WTC11 (cell line): ENCODE measurements at places on chromosomes 1 and 21.
A peak's percentile ranks its signal among the peaks of the same experiment; 100 is the strongest.

DNA sequence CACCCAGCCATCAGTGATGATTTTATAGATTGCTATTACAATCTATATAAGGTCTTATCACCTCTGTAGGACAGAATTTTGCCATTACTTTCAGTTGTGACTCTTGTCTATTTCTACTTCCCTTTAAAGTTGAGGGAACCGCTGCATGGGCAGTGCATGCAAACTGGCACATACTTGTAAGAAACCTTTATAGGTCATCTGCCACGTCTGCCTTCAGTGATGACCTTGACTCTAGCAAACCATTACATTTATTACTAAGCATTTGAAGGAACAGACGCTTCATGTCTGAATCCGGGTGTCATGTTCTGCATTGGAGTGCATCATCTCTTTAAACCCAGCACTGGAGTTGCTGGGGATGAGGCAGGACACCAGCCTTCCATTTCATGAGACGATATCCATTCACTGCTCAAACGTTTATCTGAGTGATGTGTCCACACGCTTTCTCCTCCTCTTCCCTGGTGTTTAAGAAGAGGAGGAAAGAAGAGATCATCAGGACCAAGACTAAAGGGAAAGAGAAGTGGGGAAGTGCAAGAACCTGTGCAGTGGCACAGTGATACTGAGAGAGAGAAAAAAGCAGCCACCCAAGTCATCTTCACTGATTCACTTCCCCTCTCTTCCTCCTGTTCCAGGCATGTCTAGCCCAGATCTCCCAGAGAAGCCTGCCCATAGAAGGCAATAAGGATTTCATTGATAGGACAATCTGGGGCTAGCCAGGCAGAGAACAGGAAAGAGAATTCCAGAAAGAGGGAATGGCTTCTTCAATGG, 14.1 kb downstream of the CCSAP start:
- DNase-seq, result no peak

GRCh38 chr21:14712121-14712715, 166.1 kb upstream of the SAMSN1 start:
- DNase-seq, result no peak

GRCh38 chr1:205499789-205500188, 4.7 kb upstream of the CDK18 start:
- no peak for DNase-seq

DNA sequence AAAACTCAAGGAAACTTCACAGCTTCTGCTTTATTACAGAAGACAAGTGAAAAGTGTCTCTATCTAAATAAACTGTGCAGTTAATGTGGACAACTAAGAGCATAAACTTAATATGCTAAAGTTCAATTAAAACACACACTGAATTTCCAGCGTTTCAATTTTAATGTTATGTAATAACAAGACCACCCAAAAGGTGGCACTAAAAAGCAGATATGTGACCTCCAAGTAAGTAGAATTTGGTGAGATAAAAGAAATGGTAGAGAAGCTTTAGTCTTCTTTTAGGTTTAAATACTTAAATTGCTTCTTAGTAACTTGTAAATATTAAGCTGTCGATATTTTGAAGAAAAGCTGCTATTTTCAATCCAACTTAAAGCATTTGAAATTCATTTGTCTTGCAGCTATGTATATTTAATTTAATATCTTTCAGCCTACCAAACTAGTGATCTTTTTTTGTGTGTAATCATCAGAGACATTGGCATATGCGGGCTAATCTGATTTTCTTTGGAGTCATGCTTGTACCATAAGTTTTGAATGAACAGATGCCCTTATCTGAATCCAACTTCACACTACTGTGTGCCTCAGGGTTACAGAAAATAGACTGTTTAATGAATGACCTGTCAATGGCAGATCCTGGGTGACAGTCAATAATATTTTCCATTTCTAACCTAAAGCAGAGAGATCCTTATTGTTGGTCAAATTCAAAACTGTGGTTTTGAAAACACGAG, 36.5 kb upstream of the ADAMTS1 start:
- no peak for DNase-seq

DNA sequence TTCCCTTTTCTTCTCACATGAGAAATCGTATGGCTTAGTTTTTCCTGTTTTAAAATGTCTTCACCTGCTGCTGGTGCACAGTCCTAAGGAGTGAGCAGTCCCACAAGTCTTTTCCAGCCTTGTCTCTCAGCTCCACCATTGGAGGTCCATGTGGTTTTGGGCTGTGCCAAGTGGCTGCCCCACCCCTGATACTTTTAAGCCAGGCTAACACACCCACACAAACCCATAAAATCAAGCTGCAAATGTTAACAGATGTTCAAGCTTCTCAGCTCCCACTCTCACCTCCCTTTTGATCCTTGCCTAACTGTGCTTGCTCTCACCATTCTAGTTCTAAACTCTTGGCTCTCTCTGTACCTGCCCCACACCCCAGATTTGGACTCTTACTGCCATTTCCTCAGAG, 74.5 kb upstream of the COL24A1 start:
- DNase-seq, result no peak

DNA sequence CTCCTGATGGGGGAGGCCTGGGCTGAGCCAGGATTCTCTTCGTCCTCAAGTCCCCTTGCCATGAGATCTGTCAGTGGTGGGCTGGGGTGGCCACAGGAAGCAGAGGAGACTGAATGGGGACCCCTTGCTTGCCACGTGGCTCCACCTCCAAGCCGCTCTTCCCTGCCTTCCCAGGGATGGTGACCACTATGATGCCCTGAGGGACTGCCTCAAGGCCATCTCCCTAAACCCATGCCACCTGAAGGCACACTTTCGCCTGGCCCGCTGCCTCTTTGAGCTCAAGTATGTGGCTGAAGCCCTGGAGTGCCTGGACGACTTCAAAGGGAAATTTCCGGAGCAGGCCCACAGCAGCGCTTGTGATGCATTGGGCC, 20.9 kb upstream of the TMEM222 start:
- no peak for DNase-seq

- DNase-seq, result no peak
Observed at GRCh38 chr1:29406814-29407213, 170.5 kb downstream of the PTPRU start.

GRCh38 chr1:3065797-3066196, 3.2 kb upstream of the PRDM16 start:
- DNase-seq, result no peak

- DNase-seq, result no peak
Observed at GRCh38 chr1:240706150-240706935, 94.4 kb upstream of the GREM2 start.

DNA sequence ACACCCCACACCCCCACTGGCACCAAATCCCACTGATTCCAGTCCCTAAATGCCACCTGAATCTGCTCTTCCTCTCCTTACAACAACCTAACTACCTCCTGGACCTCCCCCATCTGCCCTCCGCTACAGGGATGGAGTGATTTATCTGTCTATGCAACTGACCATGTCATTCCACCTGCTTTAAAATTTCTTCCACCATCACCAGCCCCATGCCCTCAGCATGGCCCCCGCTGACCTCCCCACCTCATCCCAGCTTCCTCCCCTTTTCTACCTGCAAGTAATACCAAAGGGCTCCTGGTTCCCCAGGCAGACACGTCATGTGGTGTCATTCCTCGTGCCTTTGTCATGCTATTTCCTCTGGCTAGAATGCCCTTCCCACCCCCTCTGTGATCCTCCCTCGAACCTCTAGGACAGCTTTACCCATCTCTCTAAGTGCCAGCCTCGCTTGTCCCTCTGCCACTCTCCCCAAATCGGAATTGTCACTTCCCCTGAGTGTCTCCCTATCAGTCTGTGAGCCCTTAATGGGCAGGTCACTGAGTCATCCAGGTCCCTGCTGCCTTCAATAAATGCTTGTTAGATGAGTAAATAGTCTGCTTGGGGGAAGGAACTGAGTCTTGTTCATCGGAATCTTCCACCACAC, 3.7 kb downstream of the GJB4 start:
- no peak for DNase-seq

GRCh38 chr1:17688217-17688810, 66.8 kb upstream of the ACTL8 start:
- no peak for DNase-seq

GRCh38 chr1:107436552-107437241, 295.9 kb downstream of the NTNG1 start:
- DNase-seq, result no peak

GRCh38 chr1:27872059-27872801, at the start of gene THEMIS2:
Gene THEMIS2 (plus strand): TSS chr1:27872544. CDS start chr1:27872572, 28 bp downstream.
- peak; percentile 84 for DNase-seq

- DNase-seq, result no peak
Observed at GRCh38 chr21:38758501-38759214, 47.1 kb upstream of the ETS2 start.

- DNase-seq, result no peak
Observed at GRCh38 chr1:53016705-53017104, 45.3 kb upstream of the PODN start.

GRCh38 chr1:221099747-221100595, 220.7 kb downstream of the HLX start:
- DNase-seq, result no peak

GRCh38 chr1:213020016-213020415, 4.3 kb upstream of the ANGEL2 start:
- no peak for DNase-seq

DNA sequence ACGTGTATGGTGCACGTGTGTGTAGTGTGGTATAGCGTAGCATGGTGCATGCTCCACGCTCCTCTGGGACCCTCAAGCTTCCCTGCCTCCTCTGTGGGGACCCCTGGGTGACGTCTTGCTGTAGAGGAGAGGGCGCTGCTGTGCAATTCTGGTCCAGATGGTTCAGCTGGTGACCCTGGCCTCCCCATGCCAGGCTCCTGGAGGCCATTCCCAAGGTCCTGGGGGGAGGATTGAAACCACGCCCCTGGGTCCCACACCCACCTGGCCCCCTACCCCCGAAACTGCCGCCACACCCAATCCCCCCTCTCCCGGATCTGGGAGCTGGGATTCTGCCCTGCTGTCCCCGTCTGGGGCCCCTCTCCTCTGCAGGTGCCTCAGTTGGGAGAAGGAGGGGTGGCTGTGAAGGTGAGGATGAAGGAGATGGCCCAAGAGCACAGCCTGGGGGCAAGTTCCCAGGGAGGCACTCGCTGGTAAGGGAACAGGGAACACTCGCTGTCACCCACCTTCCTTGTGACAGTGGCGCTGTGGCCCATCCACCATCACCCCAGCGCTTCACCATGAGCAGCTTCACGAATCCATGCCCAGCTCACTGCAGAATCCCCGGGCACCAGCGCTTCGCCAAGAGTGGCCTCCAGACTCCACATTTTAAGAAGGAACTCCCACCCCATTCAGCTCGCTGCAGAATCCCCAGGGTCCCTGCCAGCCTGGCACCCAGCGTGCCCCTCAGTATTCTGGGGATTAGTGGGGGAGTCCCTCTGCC, 38.0 kb downstream of the WDR4 start:
- peak; percentile 4 for DNase-seq

GRCh38 chr21:17925000-17925610, 105.9 kb upstream of the C21orf91 start:
- DNase-seq, result peak; percentile 53

GRCh38 chr1:67327864-67328466, 20.3 kb downstream of the IL12RB2 start:
- DNase-seq, result no peak

- DNase-seq, result no peak
Observed at GRCh38 chr1:55534565-55535121, 319.5 kb upstream of the USP24 start.

GRCh38 chr1:69662321-69662720, 94.6 kb downstream of the LRRC7 start:
- DNase-seq, result no peak

- DNase-seq, result no peak
Observed at GRCh38 chr1:227939791-227940771, 7.7 kb downstream of the WNT9A start.

DNA sequence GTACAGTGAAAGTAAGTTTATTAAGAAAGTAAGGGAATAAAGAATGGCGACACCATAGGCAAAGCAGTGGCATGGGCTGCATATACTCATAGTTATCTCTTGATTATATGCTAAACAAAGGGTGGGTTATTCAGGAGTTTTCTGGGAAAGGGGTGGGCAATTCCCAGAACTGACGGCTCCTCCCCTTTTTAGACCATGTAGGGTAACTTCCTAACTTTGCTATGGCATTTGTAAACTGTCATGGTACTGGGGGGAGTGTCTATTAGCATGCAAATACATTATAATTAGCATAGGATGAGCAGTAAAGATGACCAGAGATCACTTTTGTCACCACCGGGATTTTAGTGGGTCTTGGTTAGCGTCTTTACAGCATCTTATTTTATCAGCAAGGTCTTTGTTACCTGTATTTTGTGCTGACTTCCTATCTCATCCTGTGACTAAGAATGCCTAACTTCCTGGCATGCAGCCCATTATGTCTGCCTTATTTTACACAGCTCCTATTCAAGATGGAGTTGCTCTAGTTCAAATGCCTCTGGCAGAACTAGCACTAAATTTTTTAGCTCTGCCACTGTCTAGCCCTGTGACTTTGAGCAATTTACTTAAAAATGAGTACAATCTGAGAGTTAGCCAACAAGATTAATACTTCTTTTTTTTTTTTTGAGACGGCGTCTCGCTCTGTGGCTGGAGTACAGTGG, 110.3 kb upstream of the PALMD start:
- no peak for DNase-seq

DNA sequence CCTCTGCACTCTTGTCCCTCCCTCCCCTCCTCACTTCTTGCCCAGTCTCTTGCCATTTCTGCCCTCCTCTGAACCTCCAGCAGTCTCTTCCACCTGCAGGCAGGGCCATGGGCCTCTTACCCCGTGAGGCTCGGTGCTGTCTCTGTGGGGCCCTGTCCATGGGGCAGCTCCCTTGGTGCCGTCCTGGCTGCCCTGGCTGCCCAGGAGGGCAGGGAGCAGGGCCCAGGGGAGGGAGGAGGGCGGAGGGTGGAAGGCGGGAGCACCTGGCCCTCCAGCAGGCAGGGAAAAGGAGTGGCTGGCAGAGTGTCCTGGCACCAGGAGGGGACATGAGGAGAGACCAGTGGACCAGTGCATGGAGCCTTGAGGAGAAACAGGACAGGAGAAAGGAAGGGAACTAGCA, at the start of gene RORC:
TSS of gene RORC (minus strand) at position 198 of the 400 bp plus-strand sequence. CDS start at position 160, 38 bp downstream.
- no peak for DNase-seq

- no peak for DNase-seq
Observed at GRCh38 chr21:14991957-14992356, 72.8 kb downstream of the NRIP1 start.

GRCh38 chr1:1401457-1402010, 2.4 kb upstream of the CCNL2 start:
- DNase-seq, result no peak

DNA sequence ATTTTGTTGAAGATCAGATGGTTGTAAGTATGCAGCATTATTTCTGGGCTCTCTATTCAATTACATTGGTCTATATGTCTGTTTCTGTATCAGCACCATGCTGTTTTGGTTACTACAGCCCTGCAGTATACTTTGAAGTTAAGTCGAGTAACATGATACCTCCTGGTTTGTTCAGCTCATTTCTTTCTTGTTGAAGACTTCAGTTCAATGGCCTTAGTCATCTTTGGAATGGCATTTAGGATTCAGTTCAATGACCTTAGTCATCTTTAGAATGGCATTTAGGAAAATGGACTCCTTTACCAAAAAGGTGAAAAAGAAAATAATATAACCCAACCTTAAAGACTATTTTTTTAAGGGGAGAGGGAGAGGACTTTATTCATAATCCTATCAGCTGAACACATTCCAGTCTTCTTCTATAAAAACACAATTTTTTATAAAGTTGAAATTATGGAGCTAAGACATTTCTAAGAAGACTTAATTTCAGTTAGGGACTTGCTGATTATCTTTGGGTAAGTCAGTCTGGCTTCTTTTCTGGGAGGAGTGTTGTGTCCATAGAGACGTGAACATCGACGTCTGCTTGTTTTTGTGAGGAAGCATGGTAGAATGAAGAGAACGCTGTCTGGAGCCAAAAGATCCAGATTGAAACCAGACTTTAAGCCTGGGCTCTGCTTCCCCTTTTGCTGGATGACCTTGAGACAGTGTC, 48.3 kb downstream of the DDR2 start:
- DNase-seq, result no peak

- no peak for DNase-seq
Observed at GRCh38 chr1:198880397-198880796, 241.6 kb downstream of the PTPRC start.
